Memory B cell (primary cell): ENCODE measurements at places on chromosomes 3 and 15.

- no peak for DNase-seq
Measured at GRCh38 chr3:182445576-182445975, 347.7 kb upstream of the ATP11B start.

- DNase-seq, result no peak
Measured at GRCh38 chr15:70652341-70652740, 111.0 kb downstream of the UACA start.

- DNase-seq, result no peak
Measured at GRCh38 chr3:173799060-173799816, 401.7 kb downstream of the NLGN1 start.

GRCh38 chr3:15097891-15098290 lies 1.1 kb downstream of the RBSN start:
- DNase-seq, result peak; percentile 37

DNA sequence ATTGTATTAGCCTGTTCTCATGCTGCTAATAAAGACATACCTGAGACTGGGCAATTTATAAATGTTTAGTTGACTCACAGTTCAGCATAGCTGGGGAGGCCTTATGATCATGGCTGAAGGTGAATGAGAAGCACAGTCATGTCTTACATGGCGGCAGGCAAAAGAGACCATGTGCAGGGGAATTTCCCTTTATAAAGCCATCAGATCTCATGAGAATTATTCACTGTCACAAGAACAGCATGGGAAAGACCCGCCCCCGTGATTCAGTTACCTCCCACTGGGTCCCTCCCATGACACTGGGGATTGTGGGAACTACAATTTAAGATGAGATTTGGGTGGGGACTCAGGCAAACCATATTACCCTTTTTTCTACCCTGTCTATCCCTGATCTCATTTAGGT lies 51.5 kb upstream of the MYZAP start:
- DNase-seq, result no peak

DNA sequence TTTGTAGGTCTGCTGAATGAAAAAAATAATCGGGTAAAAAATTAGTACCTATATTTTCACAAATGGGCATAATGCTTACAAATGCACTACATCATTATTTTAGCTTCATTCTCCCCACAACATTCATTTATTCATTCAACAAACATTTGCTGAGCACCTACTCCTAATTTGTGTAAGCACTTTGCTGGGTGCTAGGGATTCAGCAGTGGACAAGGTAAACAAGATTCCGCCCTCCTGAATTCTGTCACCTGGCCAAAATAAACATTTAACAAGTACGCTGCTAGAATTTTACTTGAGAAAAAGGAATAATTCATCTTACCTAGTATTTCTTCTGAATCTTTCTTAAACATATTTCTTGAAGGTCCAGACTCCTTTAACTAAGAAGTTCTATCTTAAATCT lies 72.1 kb downstream of the TIGIT start:
- DNase-seq, result no peak

DNA sequence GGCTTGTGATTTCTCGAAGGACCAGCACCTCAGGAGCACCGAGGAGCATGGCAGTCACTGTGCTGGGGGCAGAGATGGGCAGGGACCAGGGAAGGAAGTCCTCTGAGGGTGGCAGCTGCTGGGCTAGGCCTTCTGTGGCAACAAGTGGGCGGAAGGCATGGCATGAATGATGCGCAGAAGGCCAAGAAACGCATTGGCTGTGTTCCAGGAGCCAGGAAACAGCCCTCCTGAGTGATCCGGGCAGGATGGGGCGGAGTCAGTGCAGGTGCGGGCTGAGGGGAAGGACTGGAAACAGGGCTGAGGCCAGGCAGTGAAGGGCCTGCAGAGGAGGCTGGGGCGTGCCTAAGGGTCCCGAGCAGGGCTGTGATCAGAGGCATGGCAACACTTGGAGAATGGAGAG lies 23.6 kb downstream of the MRPS11 start:
- DNase-seq, result no peak

DNA sequence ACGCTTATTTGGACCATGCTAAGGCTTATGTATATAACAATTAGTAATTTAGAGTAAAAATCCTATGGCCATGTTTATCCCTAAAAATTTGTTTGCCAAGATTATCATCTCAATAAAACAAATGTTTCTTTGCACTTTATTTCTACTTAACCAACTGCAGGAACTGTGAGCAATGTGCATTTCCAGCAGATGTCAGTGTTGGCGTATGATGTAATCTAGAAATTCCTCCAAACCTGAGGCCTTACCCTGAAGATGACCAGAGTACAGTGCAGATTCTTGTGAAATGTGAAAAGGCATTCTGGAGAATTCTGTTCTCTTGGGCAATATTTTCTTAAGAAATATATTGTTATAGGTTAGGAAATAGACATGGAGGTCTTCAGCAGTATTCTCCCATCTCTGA lies 205.9 kb downstream of the MBNL1 start:
- DNase-seq, result no peak
